ENCODE measurements at places on chromosomes 12 and 14.

DNA sequence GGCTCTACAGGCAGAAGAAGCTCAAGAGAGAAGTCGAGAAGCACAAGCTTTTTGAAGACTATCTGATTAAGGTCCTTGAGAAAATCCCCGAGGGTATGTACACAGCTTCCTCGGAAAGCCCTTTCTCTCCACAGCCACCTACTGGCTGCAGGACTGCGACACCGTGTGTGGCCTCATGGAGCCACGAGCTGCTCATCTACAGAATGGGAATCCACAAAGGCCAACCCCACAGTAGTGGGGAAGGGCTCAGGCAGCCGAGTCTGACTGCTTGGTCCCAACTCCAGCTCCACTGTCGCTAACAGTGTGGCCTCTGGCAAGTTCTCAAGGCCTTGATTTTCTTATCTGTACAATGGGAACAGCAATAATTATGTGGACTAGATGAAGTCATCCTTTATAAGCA lies 2.5 kb downstream of the CCDC197 start:
- DNase-seq = no peak

DNA sequence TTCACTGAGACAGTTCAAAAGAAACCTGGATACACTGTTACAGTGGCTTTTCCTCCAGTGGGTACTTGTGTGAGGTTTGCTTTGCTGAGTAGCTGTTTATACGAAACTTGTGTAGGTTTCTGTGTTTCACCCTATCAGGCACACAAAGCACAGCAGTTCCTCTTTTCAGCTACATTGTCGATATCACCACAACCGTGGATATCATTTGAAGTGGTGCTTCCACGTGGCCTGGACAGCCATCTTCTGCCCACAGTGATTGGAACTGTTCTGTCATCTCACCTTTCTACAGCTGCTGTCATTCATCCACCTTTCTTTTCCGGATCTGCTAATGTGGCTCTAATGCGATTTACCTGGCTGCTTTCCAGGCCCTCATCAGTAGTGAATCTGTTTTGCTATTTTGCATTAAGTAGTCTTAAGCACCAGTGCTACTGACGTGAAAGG lies 368.8 kb downstream of the SYT1 start:
- DNase-seq = no peak

DNA sequence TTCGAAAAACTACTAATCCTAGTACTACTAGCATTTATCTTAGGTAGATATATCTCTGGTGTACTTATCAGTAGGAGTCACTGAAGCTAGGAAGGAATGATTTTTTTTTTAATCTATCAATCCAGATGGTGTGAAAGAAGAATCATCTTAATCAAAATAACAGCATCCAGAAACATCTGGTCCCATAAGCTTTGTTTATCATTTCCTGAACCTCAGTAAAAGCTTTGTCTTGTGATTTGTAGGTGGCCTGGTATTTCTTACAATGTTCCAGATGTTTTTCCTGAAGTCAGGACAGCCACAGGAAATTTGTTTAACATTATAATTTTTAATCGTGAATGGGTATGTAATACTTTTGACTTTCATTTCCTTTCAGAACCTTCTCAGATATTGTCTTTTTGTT lies 28.0 kb upstream of the LUM start:
- no peak for DNase-seq

DNA sequence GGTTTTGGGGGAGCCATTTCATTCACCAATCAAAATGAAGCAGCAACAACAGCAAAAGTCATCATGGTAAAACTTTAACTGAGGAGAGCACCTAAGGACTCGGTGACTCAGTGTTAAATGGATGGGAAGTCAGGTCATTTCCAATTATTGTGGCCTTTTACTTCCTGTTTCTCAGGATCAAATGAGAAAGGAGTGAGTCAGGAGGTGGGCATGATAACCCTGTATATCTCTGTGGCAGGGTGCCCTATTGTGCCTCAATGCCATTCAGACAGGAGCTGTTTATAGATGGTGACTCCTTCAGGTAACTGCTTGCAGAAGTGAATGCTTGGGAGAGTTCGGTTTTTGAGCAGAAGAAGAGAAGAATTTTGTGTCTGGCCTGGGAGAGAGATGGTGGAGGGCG lies 135.5 kb upstream of the CPM start:
- no peak for DNase-seq

DNA sequence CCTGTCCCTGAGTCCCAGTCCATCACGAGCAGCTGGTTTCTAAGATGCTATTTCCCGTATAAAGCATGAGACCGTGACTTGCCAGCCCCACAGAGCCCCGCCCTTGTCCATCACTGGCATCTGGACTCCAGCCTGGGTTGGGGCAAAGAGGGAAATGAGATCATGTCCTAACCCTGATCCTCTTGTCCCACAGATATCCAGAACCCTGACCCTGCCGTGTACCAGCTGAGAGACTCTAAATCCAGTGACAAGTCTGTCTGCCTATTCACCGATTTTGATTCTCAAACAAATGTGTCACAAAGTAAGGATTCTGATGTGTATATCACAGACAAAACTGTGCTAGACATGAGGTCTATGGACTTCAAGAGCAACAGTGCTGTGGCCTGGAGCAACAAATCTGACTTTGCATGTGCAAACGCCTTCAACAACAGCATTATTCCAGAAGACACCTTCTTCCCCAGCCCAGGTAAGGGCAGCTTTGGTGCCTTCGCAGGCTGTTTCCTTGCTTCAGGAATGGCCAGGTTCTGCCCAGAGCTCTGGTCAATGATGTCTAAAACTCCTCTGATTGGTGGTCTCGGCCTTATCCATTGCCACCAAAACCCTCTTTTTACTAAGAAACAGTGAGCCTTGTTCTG lies 41.6 kb downstream of the DAD1 start:
- peak; percentile 57 for DNase-seq

GRCh38 chr12:99752740-99753139 lies 105.2 kb downstream of the GARIN6 start:
- DNase-seq = no peak

- no peak for DNase-seq
These were observed 271.6 kb downstream of the CACNA1C start for GRCh38 chr12:2324387-2324786.

DNA sequence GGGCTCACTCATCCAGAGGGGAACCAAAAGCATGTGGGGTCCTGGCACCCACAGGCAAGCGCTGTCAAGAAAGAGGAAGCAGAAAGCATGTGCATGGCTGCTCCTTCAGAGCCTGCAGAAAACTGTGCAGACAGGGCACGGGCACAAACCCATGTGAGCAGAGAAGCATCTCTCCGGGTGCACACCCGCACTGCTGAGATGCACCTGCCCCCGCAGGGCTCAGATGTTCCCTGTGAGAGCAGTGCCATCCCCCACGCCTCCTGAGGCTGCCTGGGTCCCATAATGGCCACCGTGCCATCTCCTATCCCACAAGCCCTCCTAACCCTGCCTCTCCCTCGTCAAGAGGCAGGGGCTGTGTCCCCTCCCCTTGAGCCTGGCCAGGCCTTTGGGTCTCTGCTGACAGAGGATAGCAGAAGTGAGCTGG lies 32.3 kb upstream of the INF2 start:
- DNase-seq = no peak
